ENCODE measurements at places on chromosomes 6 and 20. TPM values are rescaled to one million over a fixed set of nuclear protein-coding genes. Genes with fewer than 3 reads are reported as not detected.
A peak's percentile ranks its signal among the peaks of the same experiment; 100 is the strongest.

DNA sequence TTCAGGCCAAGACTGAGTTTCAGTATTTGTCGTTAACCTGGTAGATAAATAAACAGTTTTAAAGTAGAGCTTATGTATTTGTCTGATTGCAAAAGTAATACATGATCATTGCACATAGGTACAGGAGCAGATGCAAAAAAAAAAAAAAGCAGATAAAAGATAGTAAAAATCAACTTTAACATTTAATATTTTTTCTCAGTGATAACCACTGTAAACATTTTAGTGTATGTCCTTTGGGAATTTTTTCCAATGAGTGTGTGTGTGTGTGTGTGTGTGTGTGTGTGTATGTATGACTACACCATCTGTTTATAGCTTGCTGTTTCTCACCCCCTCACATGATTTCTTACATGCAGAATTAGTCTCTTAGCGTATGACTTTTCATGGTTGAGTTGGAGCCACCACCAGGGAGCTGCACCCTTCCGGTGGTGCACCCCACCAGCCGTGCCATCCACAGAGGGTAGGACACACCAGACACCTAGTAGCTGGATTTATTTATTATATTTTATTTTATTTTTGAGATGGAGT, 26.3 kb downstream of the WRNIP1 start:
- no peak for DNase-seq

ADGRF5 gene
- total RNA-seq: 0.58 TPM

GRCh38 chr6:102115911-102116310, 722.4 kb downstream of the GRIK2 start:
- DNase-seq: no peak

DNA sequence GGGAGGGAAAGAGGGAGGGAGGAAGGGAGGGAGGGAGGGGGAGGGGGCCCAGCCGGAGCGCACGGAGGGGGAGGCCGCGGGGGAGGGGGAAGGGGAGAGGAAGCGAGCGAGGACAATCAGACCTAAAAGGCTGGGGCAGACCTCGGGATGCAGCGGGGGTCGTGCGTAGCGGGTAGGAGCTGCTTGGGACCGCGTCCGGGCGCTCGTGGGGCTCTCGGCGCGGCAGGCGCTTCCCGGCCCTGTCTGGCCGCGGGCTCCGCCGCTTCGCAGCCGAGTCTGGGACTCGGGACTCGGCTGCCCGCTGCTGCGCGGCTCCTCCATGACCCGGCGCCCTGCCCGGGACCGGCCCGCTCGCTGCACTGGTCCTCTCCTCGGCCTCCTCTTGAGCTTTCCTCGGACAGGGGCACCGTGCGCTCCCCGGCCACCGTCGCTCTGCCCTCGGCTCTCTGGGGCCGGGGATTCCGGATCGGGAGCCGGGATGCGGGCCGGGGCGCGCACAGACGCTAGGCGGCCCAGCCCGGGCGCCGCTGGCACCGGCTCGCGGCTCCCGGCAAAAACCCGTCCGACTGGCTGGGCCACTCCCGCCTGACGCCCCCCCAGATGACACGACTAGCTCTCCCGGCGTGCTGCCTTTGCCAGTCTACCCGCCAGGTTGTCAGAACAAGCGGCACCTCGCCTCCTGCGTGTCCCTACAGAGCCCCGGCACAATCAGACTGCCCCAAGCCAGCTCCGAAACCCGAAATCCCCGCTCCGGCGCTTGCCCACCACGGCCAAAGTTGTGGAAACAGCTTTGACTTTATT, 2.2 kb downstream of the TFAP2A start:
- peak; percentile 77 for DNase-seq

DNA sequence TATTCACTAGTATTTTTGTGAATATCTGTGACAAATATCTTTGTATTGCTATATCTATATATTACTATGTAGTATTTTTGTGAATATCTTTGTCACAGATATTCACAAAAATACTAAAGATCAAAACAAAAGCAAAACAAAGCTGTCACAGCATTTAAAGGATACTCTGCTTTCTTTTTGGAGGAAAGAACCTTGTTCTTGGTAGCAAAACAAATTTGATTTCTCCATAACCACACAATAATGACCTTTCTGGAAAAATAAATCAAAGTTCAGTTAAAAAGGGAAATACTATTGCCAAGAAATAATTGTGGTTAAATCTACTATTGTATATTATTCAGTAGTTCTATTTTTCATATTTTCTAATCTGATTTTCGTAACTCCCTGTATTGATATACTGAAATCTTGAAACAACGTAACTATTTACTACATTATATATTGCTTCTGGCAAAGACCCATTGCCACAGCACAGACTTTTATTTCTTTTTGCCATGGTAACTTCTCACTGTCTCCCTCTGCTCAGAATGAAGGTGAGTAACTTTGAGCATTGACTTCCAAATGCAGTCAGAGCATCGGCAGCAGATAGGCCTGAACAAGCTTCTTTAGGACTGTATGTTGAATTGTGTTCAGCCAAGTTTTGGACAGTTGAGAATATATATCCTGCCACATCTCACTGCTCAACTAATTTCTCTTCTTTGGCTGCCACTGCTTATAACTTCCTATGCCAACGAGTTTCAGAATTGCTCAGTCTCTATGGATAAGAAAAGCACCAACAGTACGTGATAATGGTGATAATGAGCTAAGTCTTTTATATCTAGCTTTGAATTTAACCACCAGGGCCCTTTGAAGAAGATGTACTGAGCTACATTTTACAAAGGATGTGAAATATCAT, 1097.2 kb upstream of the GJE1 start:
- no peak for DNase-seq

- DNase-seq: no peak
These were observed 31.9 kb downstream of the ARID1B start for GRCh38 chr6:156809034-156809433.

LY6G6F gene
- not detected for total RNA-seq

MYBL2 gene
- 51.0 TPM for total RNA-seq

DNA sequence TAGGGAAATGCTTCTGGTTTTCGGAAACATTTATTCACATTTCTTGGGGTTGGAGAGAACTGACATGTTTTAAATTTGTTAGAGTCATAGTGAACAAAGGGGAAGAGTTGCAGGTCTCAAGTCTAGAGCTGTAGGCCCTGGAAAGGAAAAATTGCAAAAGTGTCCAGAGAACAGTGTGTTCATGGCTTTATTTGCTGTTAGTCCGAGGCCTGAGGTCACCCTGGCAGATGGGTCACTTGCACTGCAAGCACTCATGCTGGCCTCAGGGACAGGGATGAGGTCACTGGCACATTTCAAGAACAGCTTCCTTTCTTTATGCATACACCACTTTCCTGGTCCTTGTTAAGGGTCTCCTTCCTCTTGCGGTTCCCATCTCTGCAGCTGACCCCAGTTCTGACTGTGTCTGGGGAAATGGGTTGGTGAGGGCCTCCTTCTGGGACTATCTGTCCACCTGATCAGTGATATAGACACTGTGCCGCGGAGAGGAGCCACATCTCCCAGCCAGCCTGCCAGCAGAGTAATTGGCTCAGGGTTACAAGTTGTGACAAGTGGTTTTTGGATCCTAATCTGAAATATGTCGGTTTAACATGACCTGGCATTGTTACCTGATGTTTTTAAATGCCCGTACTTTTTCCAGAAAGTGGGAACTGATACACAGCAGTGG, 194.0 kb downstream of the EYA4 start:
- DNase-seq: no peak

GDAP1L1 gene
- total RNA-seq: 1.8 TPM

DNA sequence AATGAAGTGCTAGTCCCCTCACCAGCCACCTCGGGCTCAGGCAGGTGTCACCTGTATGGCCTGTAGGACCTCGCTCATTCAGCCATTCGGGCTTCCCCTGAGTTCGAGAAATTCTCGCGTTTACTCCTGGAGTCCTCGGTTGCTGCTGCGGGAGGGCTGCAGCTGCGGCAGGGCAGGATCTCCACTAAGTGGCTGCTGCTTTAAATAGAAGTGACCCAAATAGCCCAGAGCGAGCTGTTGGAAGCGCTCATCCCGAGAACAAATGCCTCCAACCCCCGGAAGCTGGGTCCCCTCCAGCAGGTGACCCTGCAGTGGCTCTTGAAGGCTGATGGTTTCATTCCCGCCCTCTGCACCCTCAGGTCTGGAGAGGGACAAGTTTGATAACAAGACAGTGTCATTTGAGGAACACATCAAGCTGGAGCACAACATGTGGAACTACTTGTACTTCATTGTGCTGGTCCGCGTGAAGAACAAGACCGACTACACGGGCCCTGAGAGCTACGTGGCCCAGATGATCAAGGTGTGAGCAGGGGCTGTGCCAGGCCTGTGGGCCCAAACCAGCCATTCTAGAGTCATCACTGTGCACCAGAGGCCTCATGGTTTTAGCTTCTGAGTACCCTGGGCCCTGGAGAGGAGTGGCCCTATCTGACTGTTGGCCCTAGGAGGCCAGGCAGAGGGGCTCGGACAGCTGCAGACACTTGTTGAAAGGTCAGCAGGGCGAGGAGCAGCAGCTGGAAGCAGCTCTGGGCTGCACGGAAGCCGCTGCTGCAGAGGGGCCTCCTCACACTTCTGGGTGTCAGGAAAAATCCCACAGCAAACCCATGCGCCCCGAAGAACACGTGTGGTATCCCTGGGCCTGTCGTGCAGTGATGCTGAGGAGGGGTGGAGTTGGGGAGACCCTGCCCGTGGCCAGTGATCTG, 18.1 kb downstream of the UQCC2 start:
- DNase-seq: no peak

CALHM4 gene
- total RNA-seq: not detected

DNA sequence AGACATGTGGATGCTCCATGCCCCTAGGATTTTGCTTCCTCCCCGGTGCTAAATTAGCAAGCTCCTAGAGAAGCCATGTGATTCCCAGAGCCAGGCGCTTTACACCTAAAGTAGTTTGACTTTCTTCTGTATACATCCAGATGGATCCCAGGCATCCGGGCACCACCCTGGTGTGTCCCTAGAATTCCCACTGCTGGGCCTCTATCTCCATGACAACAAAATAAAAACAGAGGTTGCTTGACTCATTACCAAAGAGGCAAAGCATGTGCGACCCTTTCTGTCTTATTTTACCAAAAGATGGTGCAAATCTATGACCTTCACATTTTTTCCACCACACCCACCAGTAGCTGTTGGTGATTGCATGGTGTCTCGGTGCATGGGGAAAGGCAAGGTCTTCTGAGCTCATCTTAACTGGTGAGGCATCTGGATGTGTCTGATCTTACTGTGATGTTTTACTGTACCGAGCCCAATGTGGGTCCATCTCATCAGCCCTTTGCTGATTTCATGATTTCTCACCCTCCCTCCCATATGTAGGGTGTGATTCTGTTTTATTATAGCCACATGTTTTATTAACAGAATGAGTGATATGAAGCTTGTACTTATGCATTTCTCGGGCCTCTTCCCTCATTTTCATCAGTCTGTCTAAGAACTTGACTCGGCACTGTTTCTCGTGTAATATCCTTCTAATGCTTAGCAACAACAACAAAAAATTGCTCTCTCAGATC, 27.4 kb upstream of the VAPB start:
- DNase-seq: no peak

- DNase-seq: no peak
These were observed 341.3 kb downstream of the SMOC2 start for GRCh38 chr6:168782187-168782751.

DNA sequence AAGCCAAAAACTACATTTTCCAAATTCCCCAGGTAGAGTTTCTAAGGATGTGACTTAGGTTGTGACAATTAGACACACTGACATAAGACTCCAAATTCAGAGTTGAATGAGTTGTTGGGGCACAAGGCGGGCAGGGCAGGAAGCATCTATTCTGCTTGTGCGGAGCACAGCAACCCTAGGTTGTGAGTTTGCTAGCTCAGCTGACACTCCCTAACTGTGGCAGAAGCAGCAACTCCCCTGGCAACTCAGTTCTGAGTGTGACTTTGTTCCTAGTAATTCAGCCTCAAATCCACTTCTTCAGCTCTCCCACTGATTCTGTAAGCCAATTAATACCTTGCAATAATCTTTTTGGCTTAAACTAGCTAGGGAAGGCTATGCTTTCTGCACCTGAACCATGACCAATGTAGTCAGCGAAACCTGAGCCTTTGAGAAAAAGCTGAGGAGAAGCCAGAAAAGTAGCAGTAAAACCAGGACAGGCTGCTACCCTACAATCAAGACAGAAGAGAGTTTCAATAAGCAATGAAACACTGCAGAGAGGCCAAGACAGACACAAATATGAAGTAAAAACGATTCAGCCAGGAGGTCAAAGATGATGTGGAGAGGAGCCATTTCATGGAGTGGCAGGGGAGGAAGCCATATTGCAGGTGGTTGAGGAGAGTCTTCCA, 30.0 kb upstream of the PAQR8 start:
- DNase-seq: no peak

- no peak for DNase-seq
These were observed 79.9 kb downstream of the L3MBTL3 start for GRCh38 chr6:130098317-130098716.

DNA sequence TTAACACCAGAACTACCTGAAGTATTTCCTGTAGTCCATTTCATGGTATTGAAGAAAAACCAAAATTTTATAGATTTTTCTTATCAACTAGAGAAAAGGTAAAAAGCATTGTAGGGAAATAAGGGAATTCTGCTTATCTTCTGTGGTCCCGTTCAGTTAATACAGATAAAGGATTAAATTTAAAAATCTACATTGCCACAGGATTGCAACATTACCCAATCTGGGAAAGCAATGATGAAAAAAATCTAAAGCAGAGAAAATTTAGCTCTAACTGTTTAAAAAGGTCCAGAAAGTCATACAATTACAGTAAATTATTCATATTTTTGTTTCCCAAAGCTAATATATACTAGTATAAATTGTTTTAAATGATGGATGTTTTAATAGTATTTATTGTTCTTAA, 18.0 kb downstream of the POLH start:
- DNase-seq: no peak

DNA sequence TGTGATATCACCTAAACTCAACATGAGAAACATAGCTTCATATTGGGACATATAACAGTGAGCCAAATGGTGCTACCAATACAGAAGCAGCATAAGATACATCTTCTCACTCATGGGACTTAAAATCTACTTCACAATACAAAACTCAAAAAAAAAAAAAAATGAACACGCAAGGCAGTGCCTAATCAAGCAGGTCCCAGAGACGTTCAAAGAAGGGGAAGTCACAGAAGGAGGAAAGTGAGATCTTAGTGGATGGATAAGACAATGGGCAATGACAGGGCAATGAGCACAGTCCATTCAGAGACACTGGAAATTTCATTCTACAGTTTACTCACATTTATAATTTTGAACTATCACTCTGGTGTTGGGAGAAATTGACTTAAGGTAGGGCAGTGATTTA, 88.3 kb downstream of the FAM50B start:
- DNase-seq: no peak

BPIFB4 gene
- not detected for total RNA-seq

DNA sequence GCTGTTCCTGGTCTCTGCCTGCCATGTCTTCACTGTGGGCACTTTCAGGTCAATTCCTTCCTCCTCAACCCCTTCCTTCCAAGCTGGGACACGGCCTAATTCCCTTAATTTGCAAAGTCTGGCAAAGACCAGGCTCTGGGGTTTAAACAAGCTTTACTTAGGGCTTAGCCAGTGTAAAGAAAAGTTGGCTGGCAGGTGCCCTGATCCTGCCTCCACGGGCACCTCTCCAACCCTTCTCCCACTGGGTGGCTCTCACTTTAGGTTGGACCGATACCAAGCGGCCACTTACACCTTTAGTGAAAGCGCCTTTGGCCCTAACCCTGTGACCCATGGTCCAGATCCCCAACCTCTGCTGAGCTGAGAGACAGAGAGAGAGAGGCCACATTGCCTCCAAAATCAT, 13.7 kb upstream of the MLN start:
- no peak for DNase-seq

Data from type B pancreatic cell (in vitro differentiated cells).